ENCODE measurements at places on chromosomes 3 and 15.

DNA sequence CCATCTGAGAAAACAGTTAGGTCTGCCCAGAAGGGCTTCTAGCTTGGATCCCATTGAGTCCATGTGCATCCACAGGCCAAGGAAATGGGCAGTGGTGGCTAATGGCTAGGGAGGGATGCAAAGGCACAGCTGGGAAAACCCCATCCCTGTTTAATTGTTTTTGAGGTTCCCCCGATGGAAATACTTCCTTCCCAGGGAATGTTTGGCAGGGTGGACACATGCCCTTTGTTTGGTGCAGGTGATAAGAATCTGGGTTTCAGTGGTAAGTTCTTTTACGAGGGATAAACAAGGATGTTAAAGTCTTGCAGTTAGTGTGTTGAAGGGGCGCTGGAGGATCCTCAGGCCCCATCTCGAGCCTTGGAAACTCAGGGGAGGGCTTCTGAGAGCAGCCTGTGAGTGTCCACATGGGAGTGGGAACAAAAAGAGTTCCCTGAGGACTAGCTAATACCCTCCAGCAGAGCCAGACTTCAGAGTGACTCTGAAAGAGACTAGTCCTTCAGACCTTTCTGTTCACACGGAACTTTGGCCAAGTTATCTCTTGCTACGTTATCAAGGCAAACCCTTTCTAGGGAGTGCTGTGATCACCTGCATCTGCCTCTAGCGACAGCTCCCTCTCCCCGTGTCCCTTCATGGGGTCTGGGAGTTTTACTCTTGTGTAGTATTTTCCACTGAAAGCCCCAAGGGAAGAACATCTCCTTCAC is 17.4 kb downstream of the PTPRG start:
- no peak for DNase-seq

- no peak for DNase-seq
Observed at GRCh38 chr3:146026547-146026946, 134.4 kb downstream of the PLOD2 start.

DNA sequence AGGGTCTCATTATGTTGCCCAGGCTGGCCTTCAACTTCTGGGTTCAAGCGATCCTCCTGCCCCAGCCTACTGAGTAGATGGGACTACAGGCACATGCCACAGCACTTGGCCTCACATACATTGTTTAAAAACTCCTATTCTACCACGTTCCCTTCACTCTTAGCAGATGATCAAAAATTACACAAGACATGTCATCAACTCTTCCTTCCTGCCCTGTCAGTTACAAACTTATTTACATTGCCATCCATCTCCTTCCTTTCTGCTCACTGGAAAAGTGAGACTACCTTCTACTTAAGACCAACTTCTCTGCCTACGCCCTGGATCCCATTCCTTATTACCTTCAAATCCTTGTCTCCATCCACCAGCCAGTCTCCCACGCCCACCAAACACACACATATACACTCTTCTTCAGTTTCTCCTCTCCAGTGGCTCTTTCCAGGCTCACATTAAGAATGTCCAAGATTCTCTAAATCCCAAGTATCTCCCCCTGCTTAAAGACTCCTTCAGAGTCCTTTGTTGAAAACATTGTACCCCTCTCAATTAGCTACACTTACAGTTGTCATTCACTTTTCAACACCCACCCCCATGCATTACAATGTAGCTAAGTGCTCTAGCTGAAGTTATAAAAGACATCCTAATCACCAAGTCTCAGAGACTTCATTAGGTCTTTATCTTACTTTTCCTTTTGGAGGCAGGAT is 4.3 kb downstream of the PEAK1 start:
- no peak for DNase-seq

DNA sequence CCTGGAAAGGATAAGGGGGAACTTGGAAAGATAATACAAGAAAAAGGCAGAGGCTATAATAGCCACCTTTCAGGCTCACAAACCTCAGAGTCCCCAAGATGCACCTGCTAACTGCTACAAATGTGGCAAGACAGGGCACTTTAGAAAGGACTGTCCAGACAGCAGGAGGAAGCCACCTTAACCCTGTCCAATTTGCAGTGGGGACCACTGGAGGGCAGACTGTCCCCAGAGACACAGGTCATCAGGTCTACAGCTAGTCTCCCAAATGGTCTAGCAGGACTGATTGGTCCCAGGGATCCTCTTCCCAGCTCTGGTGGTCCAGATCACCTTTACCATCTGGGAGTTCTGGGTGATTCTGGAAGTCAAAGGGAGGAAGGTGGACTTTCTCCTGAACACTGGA is 882.5 kb upstream of the GBE1 start:
- no peak for DNase-seq

GRCh38 chr3:134065252-134066157 is 35.8 kb upstream of the SLCO2A1 start:
- no peak for DNase-seq

GRCh38 chr3:185040425-185040824 is 112.4 kb downstream of the C3orf70 start:
- DNase-seq = no peak

DNA sequence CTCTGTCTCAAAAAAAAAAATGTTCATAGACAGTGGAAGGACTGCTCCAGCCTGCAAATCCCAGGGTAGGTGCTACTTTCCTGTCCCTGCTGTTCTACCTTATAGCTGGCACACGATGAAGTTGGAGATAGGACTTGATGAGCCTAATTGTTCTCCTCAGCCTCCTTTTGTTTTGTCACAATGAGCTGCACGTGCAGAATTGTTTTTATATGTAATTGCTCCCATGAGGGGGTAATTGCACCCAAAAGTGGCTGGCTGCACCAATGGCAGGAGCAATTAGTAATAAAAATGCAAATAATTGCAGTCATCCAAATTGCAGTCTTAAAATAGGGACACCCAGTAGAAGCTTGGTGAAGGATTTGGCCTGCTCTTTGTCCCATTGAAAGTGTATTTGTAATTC is 63.0 kb upstream of the PFN2 start:
- no peak for DNase-seq
